ENCODE measurements at places on chromosomes 16 and 17. TPM values are rescaled to one million over a fixed set of nuclear protein-coding genes. Genes with fewer than 3 reads are reported as not detected.
A peak's percentile ranks its signal among the peaks of the same experiment; 100 is the strongest.

- DNase-seq = no peak
These were observed 2.8 kb downstream of the VAT1 start for GRCh38 chr17:43019418-43019817.

Gene MYH11
- 33.1 TPM for total RNA-seq

DNA sequence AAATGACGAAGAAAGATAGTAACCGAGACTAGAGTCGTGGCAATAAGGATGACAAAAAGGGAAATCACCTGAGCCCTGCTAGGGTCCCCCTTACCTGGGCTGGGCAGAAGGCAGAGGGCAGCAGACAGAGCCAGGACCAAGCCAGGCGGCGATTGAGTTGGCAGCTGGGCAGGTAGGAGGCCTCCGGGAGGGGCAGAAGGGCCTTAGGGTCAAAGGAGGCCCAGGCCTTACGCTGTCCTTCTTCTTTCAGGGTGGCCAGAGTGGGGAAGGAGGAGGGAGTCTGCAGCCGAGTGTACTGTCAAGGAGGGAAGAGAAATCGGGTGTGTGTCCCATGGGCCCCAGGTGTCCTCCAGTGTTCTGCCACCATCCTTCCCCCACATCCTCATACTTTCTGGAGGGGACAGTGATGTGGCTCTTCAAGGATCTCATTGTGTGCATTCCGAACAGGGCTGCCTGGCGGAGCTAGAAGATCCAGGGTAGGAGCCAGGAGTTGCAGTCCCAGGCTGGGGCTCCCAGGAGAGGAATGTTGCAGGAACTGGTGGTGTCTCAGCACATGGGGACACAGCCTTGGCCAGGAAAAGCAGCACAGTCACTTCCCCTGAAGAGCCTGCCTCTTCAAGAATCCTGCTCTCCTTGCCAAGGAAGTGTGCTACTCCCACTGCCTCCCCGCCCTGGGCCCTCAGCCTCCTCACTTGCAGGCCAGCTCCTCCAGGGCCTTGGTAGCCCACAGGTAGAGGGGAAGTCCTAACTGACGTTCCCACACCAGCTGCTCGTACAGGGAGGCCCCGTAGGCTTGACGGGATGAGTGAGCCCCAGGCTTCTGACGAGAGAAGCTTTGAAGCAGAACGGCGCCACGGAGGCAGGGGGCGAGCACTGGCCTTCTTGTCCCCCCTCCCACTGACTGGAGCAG lies 13.2 kb downstream of the CTC1 start:
- no peak for DNase-seq

GRCh38 chr16:85170066-85170491 lies 57.8 kb upstream of the CIBAR2 start:
- no peak for DNase-seq

DNA sequence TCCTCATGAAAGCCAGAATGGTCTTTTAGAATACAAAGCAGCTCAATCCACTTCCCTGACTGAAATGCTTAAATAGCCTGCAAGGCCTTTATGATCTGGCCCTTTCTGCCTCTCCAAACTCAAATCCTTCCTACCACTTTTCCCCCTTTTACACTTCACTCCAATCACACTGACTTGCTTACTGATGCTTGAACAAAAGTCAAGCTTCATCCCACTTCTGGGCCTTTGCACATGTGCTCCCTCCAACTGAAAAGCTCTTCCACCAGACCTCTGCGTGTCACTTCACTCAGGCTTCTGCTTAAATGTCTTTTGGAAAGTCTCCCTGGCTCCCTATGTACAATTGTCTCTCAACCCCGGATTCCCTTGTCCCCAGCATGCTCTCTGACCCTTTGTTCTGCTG lies 13.3 kb upstream of the TERB1 start:
- no peak for DNase-seq

DNA sequence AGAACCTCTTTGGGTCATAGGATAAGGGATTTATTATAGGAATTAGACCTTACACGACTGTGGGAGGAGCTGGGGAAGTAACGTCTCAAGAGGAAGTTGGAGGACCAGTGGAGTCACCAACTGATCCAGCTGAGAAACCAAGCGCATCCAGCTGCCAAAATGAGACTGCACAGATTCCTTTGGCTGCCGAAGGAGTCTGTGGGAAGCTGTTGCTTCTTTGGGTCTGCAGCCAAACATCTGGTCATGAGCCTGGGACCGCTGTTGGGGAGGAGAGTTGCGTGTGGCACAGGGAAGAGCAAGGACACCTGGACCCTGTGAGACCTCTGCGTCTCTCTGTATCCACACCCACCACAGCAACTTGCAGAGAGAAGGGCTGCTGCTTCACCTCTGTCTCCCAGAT lies 2.4 kb upstream of the NACA2 start:
- no peak for DNase-seq

DNA sequence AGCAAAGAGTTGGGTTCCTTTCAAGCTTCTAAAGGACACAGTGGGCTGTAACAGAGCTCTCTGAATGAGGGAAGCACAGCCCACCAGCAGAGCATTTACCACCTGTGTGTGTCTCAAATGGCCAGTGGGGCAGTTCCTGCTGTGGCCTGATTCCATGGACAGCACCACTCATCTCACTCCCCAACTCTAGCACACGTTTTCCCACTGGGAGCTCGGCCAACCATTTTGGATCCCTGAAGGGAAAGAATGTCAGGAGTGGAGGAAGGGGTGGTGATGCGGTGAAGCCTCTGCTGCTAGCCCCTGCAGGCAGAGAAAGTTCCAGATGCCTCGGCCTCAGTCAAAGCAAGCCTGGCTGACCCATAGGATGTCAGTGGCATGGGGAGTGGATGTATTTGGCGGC lies 86.6 kb downstream of the PLXDC1 start:
- DNase-seq = no peak

GRCh38 chr16:6016530-6017184 lies 919.1 kb upstream of the EEF2KMT start:
- DNase-seq = no peak

DNA sequence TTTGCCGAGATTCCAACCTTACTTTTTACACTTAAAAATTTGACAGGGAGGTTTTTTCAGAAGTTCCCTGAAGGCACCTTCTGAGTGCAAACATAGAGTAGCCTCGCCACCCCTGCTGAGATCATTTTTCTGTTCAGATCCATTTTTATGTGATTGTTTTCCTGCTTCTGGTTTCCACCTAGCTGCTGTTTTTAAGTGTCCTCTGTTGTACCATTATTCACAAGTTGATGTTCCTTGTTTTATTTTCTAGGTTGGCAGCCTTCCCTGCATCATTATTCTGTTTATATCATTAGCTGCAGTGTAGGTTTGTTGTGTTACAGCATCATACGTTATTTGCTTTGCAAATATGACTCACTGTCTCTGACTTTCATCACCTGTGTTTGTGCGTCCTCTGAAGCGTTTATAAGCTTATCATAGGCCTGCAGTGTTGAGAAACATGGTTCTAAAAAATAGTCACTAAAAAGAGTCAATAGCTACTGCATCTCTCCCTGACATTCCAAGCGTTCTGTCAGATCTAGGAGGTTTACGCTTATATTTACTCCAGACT lies 116.9 kb upstream of the CLEC3A start:
- no peak for DNase-seq

- peak; percentile 79 for DNase-seq
These were observed 563 bp upstream of the ZKSCAN2 start for GRCh38 chr16:25257956-25258860.

DNA sequence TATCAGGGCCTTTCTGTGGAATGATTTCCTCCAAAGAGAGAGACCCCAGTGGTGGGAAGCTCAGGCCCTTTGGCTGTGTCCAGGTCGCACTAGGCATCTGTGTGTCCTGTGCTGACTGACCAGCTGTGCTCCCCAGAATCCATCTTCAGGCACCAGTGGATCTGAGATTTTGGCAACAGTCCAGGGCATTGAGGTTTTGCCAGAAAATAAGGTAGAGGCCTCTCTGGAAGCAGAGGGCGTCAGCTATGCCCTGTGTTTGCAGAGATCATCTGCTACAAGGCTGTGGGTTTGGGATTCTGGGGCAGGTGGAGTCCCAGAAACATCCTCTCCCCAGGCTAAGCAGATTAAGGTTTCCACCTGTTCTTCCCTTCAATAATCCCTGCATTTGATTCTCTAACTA lies 57.5 kb upstream of the TOB1 start:
- no peak for DNase-seq

Gene RPUSD1
- total RNA-seq = 6.2 TPM
